Smooth muscle cell of the brain vasculature (primary cell): ENCODE measurements at places on chromosomes 13 and 19.

- peak; percentile 35 for DNase-seq
These were observed 333.4 kb downstream of the ITGBL1 start for GRCh38 chr13:101785858-101786257.

- no peak for DNase-seq
These were observed 4.6 kb downstream of the SMARCA4 start for GRCh38 chr19:10965398-10965797.

GRCh38 chr19:44747739-44748425 lies 626 bp upstream of the BCL3 start:
- DNase-seq, result no peak

GRCh38 chr13:77480066-77480465 lies 55.4 kb upstream of the SCEL start:
- DNase-seq, result no peak

DNA sequence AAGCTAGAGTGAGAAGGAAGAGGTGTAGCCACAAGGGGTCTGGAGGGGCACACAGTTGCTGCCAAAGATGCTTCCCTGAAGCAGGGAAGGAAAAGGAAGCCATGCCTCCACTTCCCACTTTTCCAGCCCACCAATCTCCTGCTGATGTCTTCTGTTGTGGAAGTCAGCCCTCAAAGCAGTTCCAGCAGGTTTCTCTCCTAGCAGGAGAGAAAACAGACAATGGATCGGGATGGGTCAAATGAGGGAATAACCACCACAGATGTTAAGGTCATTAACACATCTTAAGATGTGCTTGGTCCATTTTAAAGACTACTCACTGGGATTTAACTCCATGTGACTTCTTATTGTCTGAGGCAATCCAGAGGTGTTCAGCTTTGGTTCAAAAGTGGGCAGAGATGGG lies 284.1 kb upstream of the SOX21 start:
- no peak for DNase-seq

DNA sequence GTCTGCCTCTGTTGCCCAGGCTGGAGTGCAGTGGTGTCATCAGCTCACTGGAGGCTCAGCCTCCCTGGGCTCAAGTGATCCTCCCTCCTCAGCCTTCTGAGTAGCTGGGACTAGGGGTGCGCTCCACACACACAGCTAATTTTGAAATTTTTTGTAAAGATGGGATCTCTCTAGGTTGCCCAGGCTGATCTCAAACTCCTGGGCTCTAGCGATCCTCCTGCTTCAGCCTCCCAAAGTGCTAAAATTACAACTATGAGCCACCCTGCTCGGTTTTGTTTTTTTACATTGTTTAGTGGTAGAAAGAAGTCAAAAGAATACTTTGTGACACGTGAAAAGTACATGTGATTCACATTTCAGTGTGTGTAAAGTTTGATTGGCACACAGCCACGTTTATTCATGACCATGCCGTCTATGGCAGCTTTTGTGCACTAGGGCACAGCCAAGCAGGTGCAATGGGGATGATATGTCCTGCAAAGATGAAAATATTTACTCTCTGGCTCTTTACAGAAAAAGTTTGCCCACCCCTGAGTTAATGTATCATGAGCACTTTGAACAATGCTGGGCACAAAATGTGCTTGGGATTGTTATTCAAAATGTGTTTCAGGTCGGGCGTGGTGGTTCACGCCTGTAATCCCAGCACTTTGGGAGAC lies 16.2 kb upstream of the NFIC start:
- DNase-seq, result no peak

DNA sequence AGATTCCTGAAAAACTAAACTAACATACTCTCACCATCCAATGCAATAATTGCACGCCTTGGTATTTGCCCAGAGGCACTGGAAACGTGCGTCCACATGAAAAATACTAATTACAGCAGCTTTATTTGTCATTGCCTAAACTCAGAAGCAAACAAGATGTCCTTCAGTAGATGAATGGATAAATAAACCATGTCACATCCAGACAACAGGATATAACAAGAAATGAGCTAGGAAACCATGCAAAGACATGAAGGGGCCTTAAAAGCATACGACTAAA lies 25.0 kb downstream of the ELL start:
- no peak for DNase-seq

DNA sequence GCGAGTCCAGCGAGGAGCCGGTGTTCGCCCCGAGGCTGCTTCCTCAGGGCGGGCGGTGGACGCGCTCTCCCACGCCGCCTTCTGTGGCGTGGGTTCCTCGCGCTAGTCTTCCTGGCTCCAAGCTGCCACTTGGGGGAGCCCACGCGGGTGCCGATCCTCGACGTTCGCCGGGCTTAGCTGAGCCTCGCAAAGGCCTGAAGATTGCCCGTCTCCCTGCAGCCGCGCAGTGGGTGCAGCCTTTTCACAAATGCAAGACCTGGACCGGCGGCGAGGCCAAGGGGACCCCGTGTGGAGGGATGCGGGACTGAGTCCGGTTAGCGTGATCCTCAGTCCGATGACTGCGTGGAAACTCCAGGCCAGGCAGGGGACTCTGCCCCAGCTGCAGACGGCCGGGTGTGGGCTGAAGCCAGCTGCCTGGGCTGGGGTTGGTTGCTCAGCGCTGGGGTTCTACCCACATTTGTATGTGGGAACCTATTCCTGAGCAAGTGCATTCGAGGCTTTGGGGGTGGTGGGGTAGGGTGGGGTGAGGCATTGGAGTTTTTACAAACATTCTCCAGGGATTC lies 16.6 kb upstream of the LRP3 start:
- DNase-seq, result no peak

DNA sequence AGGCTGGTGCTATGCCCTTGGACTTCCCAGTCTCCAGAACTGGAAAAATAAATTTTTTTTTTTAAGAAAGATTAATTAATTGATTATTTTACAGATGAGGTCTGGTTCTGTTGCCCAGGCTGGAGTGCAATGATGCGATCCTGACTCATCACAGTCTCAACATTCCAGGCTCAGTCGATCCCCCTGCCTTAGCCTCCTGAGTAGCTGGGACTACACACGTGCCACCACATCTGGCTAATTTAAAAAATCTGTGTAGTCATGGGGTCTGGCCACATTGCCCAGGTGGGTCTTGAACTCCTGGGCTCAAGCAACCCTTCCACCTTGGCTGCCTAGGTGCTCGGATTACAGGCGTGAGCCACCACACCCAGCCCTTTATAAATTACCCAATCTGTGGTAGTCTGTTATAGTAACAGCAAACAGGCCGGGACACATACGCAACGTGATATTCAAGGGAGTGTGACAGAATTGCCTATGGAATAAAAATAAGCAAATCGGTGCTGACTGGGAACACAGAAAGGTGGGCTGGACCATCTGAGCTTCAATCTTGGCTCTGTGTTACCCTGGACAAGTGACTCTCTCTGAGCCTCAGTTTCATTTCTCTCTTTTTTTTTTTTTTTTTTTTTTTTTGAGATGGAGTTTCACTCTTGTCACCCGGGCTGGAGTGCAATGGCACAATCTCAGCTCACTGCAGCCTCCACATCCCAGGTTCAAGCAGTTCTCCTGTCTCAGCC lies 42.8 kb downstream of the PIN1 start:
- no peak for DNase-seq

DNA sequence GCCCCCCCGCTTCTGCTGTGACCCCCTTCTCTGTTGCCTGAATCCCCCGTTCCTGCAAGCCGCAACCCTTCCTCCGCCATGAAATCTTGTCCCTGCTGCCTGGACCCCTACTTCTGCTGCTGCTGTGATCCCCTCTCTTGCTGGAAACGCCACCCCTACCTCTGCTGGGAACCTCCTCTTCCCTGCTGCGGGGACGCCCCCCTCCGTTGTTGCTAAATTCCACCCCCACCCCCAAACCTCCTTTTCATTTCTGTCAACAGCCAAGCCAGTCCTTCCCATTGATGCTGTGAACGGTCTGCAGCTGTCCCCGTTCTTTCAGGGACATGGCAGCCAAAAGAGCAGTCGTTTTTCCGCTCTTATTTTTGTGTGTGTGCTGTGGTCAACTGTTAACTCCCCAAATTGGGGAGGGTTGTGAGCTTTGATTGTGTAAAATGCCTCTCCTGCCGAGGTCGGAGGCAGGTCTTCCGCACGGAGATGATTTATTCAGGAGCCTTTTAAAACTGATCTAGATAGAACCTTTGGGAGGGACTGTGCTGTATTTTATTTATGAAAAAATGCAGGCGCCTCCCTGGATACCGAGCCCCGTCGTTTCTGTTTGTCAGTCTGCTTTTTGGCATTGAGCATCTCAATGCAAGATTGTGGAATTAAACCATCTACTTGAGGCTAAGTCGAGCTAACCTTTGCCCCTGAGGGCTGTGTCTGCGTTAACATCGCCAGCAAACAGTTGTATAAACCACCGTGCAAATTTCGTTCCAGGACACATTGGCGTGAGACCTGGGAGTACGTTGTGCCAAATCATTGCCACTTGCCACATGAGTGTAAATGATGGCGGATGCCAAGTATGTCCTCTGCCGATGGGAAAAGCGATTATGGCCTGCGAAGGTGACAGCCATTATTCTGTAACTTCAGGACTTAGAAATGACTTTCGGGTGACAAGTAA lies 27.9 kb upstream of the NDUFS7 start:
- DNase-seq, result no peak

- DNase-seq, result no peak
These were observed 12.1 kb downstream of the UFM1 start for GRCh38 chr13:38361542-38362262.
